GM12892 (cell line): ENCODE measurements at places on chromosomes 4 and X.
A peak's percentile ranks its signal among the peaks of the same experiment; 100 is the strongest.

- DNase-seq, result no peak
Observed at GRCh38 chrX:56733459-56734046, 4.5 kb downstream of the NBDY start.

DNA sequence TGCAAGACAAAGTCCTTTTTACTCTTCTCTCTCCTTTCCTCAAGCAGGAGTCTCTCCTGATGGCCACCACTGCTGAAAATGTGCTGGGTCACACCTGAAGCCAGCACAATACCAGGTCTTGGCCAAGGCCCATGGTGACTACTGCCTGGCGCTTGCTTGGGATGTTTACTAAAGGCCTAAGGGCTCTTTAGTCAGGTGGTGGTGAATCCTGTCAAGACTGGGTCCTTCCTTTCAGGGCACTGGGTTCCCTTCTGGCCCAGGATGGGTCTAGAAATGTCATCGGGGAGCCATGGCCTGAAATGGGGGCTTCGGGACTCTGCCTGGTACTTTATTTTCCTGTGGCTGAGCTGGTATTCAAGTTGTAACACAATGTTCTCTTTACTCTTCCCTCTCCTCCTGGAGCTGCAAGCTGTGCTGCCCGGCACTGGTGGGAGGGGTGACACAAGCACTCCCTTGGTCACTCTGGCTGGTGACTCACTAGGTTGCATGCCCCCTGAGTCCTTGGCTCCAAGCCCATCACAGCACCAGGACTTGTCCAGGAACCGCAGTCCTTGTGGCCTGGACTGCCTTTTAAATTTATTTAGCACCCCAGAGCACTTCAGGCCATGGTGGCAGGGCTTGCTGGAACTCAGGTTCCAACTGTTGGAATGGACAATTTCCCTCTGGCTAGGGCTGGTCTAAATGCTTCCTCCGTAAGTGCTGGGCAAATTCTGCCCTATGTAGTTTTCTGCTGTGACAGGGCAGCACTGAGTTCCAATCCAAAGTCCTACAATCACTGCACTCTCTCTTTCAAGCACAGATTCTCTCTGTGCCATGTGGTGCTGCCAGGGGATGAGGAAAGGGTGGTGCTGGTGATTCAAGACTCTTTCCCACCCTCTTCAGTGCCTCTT lies 11.3 kb downstream of the ARL13A start:
- DNase-seq, result no peak

DNA sequence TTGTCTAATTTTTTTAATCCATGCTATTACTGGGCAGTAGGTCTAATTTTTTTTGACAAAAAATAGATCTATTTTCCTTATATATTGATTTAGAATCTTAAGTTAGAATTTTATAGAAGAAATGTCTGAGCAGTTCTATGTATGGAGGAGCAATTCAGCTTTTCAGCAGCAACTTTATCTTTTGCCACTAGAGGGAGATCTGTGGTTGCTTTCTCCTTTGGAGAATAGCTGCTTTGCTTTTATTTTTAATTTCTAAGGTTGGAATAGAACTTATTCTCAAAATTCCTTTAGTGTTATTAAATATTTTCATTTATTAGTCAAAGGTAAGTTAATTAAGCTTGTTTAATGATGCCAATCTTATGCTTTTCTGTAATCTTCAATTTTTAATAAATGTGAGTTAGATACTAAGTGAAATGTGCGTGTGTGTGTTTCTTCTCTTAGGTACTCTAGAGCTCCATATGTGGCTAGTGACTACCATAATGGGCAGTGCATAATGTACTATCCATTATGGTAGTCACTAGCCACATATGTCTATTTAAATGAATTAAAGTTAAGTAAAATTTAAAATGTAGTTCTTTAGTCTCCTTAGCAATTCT lies 29.3 kb downstream of the FAM199X start:
- DNase-seq, result peak; percentile 1

DNA sequence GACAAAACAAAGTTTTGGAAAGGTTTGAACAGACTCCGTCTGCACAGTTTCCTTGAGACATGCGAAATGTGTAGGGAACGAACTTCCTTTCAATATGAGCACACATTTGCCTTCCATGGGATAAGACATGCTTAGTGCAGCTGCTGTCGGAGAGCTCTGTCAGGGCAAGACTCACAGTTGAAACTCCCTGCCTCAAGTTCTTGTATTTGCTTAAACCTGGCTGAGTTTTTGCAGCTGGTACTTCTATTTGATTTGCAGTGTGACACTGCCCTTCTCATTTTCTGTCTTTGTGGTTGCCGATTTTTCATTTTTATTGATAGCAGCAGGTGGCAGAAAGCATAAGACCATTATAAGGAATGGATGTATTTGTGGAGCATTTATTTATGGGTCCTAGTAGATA lies 18.2 kb upstream of the RHOH start:
- no peak for DNase-seq

- DNase-seq, result no peak
Observed at GRCh38 chr4:48032721-48033120, 16.1 kb downstream of the NIPAL1 start.

- DNase-seq, result no peak
Observed at GRCh38 chrX:18549643-18550042, 122.3 kb downstream of the RS1 start.

- no peak for DNase-seq
Observed at GRCh38 chrX:2401201-2401589, 99.6 kb downstream of the DHRSX start.

DNA sequence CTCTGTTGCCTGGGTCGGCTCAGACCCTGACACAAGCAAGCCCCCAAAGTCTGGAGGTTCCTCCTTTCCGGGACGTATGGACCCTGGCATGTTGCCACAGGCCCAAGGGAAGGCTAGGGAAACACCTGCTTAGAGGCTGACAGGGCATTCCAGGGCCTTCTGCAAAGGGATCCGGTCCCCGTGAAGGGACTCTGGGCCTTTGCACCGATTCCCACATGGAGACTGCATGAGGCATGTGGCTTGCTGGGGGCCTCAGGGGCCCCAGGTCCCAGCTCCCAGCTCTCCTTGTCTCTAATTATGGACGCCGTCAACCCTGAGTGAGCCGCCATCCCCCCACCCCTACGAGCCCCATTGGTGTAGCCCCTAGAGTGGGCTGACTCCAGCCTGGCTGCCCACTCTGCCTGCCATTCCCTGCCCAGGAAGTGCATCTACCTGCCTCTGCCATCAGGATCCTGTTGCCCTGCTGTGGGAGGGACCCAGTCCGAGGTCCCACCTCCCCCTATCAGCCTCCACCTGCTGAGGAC lies 4.2 kb upstream of the RGS12 start:
- DNase-seq, result no peak

DNA sequence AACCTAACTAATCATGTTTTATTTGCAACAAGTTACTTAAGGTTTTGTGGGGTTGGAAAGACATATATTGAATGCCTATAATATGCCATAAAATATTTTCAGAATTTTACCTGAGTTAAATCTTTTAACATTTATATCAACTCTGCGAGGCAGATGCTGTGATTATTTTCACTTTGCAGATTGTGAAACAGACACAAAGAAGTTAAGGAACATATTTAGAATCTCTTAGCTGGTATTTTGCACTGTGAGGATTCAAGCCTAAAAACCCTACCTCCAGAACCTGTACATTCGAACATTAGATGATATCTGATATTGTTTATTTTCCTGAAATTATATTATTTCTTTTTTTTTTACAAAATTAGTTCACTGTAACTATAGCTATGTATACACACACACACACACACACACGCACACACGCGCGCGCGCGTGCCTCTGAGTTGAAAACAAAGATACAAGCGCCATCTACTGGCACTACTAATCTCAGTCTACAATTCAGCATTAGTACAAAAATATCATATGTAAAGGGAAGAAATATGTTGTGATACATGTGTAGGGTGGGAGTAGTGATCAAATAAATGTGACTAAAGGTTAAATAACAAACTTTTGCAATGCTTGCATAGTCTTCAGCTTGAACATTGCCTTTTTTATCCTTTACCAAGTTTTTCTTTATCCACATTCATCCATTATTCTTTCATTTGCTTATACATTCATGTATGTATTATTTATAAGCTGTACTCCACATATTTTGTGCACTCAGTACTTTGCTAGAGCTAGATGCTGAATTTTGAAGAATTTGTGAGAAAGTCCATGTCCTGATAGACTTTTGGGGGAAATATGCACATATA lies 61.5 kb downstream of the ANXA10 start:
- no peak for DNase-seq

DNA sequence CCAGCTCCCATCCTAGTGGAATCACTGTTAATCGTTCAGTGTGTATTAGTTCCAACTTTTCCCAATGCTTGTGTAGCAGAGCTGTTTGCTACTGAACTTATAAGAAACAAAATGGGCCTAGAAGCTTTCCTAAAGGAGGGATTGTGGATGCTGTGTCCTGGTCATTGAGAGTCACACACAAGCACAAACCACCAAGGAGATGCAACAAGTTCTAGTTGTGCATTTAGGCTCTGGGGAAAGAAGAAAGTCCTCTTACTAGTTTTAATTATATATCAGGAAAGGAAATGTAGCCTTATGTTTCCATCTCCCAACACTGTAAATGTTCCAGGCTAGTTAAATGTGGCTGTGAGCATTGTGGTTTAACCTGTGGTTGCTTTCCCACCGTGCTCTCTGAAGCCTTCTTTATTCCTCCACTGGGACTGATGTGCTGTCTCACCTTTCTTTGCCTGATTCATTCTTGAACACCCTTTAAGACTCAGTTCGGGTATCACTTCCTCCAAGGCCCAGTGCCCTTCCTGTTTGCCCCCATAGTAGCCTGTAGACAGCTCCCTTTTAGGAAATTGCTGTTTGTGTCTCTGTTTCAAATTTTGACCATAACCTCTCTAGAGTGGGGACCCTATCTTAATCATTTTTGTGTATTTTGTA lies 34.3 kb downstream of the ATP10D start:
- peak; percentile 14 for DNase-seq

GRCh38 chr4:94995684-94996394 lies 238.1 kb downstream of the BMPR1B start:
- no peak for DNase-seq

DNA sequence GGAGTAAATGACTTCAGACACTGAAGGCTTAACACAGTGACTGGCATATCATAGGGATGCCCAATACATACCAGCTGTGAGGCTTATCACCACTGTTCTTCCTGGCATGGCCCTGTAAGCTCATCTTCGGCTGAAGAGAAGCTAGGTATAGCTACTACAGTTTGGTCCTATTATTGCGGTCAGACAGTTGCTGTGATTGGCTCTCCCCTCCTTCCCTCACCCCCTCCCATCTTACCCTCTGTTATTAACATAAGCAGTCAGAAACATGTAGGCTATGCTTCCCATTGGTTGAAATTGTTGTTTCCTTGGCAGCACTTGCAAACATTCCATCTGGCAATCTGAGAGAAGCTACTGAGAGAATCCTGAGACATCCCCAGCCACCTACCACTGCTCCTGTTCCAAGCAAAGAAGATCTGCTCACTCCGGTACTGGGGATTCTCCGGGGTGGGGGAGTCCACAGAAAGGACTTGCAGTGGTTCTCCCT lies at the start of gene AKAP14:
Gene AKAP14 (plus strand): TSS at position 51 of the 484 bp plus-strand sequence. CDS start 7,331 bp downstream, outside the sequence.
- DNase-seq, result no peak

- DNase-seq, result no peak
Observed at GRCh38 chr4:182973511-182973911, 56.3 kb upstream of the DCTD start.

DNA sequence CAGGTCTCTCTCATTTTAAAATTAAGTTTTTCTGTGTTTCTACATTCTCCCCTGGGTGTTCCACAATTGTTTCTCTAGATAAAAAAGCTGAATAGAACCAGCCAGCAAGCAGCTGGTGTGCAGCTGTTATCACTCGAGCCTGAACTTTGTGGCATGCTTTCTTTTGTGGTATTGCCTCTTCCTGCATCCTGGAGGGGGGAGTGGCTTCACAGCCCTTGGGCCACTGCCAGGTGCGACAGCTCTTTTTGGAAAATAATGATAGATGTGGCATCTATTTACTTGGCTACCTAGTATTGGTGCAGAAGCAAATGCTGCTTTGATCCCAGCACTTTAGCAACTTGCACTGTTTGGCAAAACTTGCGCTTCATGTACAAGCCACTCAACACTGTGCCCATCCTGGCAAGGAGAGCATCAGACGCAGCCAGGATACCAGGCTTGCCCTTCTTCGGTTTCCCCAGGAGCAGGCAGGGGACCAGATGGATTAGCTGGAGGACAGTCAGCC lies 69.4 kb downstream of the HMGB2 start:
- no peak for DNase-seq

GRCh38 chrX:121161501-121161933 lies 114.1 kb downstream of the GLUD2 start:
- DNase-seq, result no peak

- DNase-seq, result no peak
Observed at GRCh38 chr4:80407246-80407645, 71.7 kb downstream of the CFAP299 start.

GRCh38 chr4:20044502-20044911 lies 207.2 kb upstream of the SLIT2 start:
- no peak for DNase-seq

DNA sequence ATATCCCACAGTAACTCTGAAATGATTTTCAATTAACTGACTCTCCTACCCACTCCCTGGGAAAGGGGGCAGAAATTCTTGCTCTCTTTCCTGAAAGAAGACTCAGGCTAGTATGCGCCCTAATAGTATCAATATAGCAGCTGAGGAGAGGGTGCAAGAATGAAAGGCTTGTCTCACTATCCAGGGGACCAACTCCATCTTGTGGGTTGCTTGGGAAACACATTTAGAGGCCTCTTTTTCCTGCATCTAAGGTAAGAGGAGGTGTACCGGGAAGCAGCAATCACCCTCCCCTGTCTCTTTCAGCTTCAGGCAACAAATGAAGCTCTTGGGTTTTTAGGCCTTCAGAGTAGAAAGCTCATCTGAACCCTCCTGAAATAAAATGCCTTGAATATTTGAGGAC lies 11.3 kb downstream of the TMEM255A start:
- DNase-seq, result no peak

- no peak for DNase-seq
Observed at GRCh38 chrX:18441780-18442367, 16.5 kb downstream of the CDKL5 start.

DNA sequence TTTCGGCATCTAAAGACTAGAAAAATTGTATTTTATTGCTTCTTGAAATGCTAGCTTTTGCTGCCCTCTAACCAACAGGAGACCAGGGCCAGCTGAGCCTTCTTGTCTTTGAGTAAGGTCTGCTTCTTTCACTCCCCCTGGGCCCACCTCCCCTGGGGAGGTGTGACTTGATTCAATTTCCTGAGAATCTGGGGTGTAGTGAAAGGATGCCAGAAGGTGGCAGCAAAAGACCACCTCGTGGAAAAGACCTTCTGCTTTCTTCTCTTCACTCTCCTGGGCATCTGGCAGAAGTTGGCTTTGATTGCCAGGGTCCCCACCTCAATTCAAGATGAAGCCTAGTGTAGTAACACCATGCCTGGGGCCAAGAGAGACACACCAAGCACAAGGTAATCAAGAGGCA lies 96.5 kb upstream of the MAOA start:
- no peak for DNase-seq

DNA sequence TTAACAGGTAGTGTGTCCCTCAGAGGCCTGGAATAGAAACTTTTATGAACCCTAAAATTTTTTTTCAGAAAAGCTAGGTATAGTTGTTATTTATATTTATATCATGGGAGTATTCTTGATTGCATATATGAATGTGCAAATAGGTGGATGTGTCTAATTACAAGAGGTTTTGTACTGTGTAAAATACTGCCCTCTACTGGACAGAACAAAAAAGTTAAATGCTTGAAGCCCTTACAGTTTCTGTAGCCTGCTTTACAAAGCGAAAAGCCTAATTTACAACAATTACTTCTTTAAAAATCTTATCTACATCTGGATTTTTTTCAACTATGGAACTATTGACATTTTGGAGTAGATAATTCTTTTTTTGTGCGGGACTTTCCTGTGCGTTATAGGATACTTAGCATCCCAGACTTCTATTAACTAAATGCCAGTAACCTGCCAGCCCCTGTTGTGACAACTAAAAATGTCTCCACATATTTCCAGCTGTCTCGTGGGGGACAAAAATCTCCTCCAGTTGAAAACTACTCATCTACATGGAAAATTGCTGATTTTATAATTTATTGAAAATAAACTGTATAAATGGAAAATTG lies 35.1 kb downstream of the ENPEP start:
- DNase-seq, result no peak
